ENCODE measurements at places on chromosomes 11 and 22.

DNA sequence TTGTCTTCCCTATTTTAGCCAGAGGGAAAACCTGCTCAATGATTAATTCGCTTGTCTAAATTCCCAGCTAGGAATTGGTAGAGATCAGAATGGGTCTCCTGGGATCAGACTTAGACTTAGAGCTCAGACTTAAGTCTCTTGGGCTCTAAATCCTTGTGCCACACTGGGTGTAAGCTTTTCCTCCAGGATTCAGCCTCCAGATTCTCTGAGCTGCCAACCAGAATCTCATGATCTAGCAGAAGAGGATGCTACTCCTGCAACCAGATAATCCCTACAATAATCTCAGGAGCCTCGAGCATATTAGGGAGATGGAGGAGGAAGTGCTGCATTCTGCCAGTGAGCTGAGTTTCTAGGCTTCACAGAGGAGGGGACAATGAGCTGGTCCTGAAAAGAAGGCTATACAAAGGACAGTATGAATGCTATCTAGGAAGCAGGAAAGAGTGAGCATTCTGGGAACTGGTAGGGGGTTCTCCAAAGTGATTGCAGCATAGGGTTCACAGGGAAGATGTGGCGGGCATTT lies 211.6 kb upstream of the SESN3 start:
- DNase-seq, result no peak

DNA sequence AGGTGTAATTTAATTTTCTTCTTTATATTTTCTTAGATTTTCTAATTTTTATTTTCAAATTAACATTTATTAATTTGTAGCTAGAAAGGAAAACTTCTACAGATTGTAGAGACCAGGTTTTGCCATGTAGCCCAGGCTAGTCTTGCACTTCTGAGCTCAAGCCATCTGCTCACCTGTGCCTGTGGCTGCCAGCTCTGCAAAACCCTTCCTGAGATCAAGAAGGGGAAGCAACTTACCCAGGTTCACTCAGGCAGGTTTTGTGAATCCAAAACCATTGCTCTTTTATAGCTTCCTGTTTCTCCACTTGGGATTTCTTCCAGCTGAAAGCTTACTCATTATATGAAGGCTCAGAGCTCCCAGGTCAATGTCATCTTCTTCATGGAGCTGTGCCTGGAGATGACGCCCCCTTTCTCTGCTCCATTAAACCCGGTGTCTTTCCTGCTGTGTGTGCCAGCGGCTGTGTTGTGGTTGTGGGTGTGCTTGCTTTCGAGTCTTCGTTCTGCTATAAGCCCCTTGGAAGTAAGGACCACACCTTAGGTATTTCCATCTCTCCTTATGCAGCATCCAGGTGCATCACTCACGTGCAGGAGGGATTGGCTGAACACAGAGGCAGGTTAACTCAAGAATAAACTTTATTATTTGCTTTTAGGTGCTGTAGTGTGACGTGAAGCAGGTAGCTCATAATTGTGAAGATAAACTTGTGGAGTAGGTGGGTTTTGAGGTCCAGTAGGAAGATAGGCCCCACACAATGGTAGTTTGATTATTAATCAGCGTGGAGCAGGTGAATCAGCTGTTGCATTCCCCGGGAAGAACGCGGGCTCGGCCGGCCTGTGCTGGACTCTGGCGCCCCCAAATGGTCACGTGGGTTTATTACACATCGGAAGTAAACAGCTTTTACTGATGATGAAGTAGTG lies 42.2 kb upstream of the INCENP start:
- peak; percentile 82 for DNase-seq

GRCh38 chr11:126211236-126212088 lies at the start of the genes FAM118B and RPUSD4:
TSS of gene FAM118B (plus strand) at chr11:126211782. CDS start at chr11:126235002, 23,220 bp downstream.
TSS of gene RPUSD4 (minus strand) at chr11:126211650. CDS start at chr11:126211638, 12 bp downstream.
- peak; percentile 98 for DNase-seq

- DNase-seq, result no peak
These were observed 50.4 kb upstream of the ARHGAP20 start for GRCh38 chr11:110762590-110762989.

DNA sequence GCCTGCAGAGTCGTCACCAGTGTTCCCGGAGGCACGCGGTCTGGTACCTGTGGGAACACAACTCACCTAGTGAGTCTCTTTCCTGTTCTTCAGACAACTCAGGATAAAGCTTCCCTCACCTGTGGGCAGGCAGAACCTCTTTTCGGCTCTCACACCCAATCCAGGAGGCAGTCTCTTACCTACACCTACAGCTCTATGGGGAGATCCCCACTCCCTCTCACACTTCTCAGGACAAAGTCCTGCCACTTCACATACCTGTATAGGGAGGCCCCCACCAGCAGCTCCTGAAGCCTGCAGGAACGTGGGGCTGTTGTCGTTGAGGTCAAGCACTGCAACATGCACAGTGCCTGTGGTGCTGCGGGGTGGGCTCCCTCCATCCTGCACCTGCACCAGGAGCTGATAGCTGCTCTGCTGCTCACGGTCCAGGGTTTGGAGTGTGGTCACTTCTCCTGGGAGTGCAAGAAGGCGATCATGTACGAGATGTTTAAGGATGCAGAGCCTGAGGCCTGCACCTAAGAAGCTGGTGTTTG lies 12.2 kb upstream of the TPP1 start:
- no peak for DNase-seq

DNA sequence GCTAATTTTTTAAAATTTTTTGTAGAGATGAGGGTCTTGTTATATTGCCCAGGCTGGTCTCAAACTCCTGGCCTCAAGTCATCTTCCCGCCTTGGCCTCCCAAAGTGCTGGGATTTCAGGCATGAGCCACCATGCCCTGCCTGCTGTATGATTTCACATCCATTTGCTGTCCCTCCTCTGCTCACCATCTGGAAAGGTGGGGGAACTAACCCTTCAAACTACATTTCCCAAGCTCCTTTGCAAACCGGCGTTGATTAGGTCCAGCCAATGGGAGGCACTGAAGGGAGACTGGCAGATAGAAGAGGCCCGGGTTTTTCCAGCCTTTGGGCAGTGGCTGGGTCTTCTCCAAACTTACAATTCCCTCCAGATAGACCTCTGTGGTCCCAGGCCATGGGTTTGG lies 19.3 kb downstream of the RFPL1 start:
- DNase-seq, result no peak

DNA sequence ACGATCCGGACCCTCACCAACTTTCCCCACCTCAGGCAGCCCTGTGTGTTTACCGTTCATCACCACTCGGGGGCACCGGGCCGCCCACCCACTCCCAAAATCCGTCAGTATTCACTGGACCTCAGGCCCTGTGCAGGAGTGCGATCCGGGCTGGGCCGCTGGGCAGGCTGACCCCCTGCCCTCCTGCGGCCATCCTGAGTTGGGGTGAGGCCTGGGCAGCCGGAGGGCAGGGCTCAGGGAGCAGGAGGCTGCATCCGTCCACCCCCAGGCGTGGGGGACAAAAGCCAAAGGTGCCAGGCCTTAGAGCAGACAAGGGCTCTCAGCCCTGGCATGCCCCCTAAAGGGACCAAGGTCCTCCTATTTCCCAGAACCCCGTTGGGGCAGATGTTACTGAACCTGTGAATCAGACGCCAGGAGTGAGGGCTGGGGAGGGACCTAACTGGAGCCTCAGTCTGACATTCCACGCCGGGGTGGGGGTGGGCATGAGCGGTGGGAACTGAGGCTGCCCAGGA lies 16.8 kb upstream of the TMEM191C start:
- no peak for DNase-seq

DNA sequence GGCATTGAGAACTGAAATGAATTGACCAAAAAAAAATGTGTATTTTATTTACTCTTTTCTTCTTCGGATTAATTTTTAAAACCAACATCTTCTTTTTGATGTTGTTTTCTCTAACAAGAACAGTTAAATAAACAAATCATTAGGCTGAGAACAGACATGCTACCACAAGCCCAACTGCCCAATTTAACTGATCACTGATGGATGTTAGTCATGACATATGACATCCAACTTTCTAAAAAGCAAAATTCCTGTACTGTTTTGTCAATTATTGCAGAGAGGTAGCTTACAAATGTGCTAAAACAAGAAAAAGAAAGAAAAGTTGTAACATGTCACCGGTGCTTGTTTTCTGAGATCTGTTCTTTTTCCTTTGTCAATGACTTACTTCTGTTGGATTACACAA lies 232.1 kb downstream of the C11orf87 start:
- no peak for DNase-seq

GRCh38 chr11:128642571-128642970 lies 51.3 kb upstream of the FLI1 start:
- DNase-seq, result no peak

Data from central memory CD8-positive, alpha-beta T cell (primary cell).